ENCODE measurements at places on chromosomes 1 and 21. TPM values are rescaled to one million over a fixed set of nuclear protein-coding genes. Genes with fewer than 3 reads are reported as not detected.

DNA sequence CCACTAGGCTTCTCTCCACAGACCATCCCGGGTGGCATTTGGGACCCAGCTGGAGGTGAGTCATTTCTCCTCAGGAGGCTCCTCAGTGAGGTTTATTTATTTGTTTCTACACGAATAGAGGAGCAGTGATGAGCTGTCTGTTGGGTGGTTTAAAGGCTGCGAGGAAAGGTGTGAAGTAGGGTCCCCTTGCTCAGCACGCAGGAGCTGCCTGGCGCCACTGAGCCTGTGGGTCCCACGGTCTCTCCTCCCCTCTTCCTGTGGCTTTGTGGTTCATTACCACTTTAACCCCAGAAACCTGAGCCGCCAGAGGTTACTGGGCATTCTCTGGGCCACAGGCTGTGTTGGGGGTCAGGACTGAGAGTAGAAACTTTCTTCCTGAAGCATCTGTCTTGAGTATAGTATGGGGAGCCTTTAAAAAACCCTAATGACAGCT lies 39.9 kb downstream of the IL6R start:
- no peaks in the 10 kb centered on the region for H3K27me3 ChIP-seq
- no peak overlapping the region for H3K4me3 ChIP-seq
- DNase-seq: no peak

Gene PPFIA4
- 1.7 TPM for total RNA-seq

GRCh38 chr1:107294686-107295085 lies 153.8 kb downstream of the NTNG1 start:
- H3K4me3 ChIP-seq: no peak overlapping the region
- H3K4me1 ChIP-seq: no peaks in the 10 kb centered on the region
- no peak for DNase-seq
- H3K27ac ChIP-seq: no peak overlapping the region

GRCh38 chr1:36377791-36378492 lies 7.8 kb downstream of the STK40 start:
- H3K27ac ChIP-seq: peak overlapping the region; percentile 65
- no peak overlapping the region for H3K4me3 ChIP-seq
- H3K27me3 ChIP-seq: no peaks in the 10 kb centered on the region
- H3K36me3 ChIP-seq: no peaks in the 10 kb centered on the region
- DNase-seq: no peak
- peaks cover 33% of the 10 kb centered on the region for H3K4me1 ChIP-seq

GRCh38 chr1:92447033-92447681 lies 39.6 kb downstream of the GFI1 start:
- no peak for DNase-seq
- H3K4me1 ChIP-seq: no peaks in the 10 kb centered on the region
- H3K27ac ChIP-seq: no peak overlapping the region
- H3K4me3 ChIP-seq: no peak overlapping the region
- no peaks in the 10 kb centered on the region for H3K36me3 ChIP-seq
